ENCODE measurements at places on chromosomes 2 and 18. TPM values are rescaled to one million over a fixed set of nuclear protein-coding genes. Genes with fewer than 3 reads are reported as not detected.

LRP1B gene
- 0.03 TPM for polyA plus RNA-seq

HOXD12 gene
- polyA plus RNA-seq = not detected

SIX3 gene
- polyA plus RNA-seq = not detected

DNA sequence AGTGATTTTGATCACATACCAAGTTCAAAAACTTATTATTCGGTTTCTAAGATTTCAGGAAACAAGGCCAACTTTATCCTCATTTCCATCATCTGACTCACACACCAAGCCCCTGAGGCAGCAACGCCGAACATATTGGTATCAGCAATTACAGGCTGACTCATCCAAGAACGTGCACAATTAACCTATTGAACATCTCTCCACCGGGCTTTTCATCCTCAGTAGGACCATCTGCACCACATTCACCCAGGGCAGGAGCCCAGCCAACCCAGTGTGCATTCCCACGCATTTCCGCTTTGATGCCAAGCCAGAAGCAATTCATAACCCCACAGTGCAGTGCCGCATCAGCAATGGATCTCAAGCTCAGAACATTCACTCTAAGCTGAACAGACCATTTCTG lies 52.9 kb downstream of the SCG2 start:
- H3K27me3 ChIP-seq = no peaks in the 10 kb centered on the region
- no peaks in the 10 kb centered on the region for H3K36me3 ChIP-seq
- H3K4me3 ChIP-seq = no peak overlapping the region
- H3K4me1 ChIP-seq = peaks cover 10% of the 10 kb centered on the region

DNA sequence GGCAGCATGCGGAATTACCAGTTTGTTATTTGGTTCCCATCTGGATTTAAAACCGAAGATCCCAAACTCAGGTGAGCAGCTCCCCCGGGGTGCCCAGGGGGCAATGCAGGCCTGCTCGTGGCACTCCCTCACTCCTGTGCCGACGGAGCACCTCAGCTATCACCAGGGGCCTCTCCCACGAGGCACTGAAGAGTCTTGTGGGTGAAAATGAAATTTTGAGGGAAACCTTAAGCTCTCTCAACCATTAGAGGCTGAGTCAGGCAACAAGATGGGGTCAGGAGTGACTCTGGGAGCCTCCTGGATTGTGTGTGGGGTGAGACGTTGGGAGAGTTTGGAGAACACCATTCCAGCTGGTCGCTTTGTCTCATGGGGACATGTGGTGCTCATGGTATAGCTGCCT lies 189.0 kb downstream of the PRKCE start:
- H3K36me3 ChIP-seq = no peaks in the 10 kb centered on the region
- H3K4me1 ChIP-seq = no peaks in the 10 kb centered on the region
- no peak overlapping the region for H3K27ac ChIP-seq

- no peaks in the 10 kb centered on the region for H3K27me3 ChIP-seq
- H3K4me1 ChIP-seq = no peaks in the 10 kb centered on the region
- no peak for DNase-seq
- H3K27ac ChIP-seq = no peak overlapping the region
These were observed 1112.7 kb upstream of the NRXN1 start for GRCh38 chr2:52144590-52144989.

- peaks cover under 1% of the 10 kb centered on the region for H3K27me3 ChIP-seq
- DNase-seq = peak; percentile 94
These were observed 11.1 kb upstream of the SCG2 start for GRCh38 chr2:223613017-223613950.

DNA sequence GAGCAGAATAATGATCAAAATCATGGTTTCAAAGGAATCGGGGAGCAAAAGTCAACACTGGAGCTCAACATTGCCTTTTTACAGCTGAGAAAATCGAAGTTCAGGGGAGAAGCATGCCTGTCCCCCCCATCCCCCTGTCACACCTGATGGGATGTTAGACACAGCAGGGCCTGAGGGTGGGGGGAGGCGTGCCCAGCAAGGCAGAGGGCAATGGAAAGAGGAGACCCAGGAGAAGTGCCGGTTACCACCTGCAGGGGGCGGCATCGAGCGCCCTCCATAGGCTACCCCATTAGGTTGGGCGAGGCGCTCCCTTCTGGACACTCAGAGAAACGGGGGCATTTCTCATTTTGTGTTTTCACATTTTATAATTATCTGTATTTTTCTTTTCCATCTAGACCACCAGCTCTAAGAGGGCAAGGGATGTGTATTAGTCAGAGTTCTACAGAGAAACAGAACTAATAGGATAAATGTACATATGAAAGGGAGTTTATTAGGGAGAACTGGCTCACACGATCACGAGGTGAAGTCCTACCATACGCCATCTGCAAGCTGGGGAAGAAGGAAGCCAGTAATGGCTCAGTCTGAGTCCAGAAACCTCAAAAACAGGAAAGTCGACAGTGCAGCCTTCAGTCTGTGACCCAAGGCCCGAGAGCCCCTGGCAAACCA lies 271.3 kb downstream of the LRATD1 start:
- DNase-seq = no peak
- no peak overlapping the region for H3K4me3 ChIP-seq

DNA sequence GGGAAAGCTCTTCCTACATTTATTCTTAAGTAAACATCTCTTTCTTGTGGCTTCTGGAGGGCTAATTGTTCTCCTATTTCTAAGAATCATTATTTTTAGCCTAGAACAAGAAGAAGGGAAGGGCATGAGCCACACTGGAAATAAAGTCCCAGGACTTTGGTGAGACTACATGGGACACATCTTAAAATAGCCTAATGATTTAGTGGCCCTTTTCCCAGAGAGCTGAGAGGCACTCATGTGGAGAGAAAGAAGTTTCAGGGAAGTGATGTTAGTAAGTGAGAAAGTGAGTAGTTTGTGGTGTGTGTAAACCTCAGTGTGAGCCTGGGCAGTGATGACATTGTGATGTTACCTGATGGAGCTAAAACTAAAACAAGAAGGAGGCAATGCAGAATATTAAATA lies 14.6 kb downstream of the ITGA4 start:
- no peaks in the 10 kb centered on the region for H3K27me3 ChIP-seq
- DNase-seq = no peak
- no peak overlapping the region for H3K27ac ChIP-seq
- no peaks in the 10 kb centered on the region for H3K36me3 ChIP-seq

- no peaks in the 10 kb centered on the region for H3K36me3 ChIP-seq
- DNase-seq = no peak
- no peaks in the 10 kb centered on the region for H3K27me3 ChIP-seq
- H3K27ac ChIP-seq = no peak overlapping the region
- no peak overlapping the region for H3K4me3 ChIP-seq
These were observed 138.2 kb downstream of the ASXL3 start for GRCh38 chr18:33716061-33716683.

- H3K27ac ChIP-seq = no peak overlapping the region
- no peak overlapping the region for H3K4me3 ChIP-seq
- no peaks in the 10 kb centered on the region for H3K27me3 ChIP-seq
- DNase-seq = no peak
- no peaks in the 10 kb centered on the region for H3K4me1 ChIP-seq
These were observed 360.4 kb downstream of the ZNF516 start for GRCh38 chr18:76134628-76135027.

DNA sequence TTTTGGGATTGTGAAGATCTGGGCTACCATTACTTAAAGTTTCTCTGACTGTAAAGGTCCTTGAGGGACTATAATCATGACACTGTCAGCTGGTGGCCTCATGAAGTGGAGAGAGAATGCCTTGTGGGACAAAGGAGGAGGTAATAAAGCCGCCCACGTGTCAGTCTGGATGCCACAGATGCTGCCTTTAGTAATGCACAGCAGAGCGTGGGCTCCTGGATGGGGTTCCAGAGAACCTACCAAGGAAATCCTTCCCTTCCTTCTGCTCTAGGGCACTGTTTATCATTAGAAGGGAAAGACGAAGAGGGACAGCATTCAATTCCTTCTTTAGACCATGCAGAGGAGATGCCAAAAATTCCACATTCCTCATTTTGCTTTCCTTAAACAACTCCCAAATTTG lies 63.5 kb downstream of the COL5A2 start:
- DNase-seq = no peak
- no peaks in the 10 kb centered on the region for H3K4me1 ChIP-seq
- H3K27me3 ChIP-seq = no peaks in the 10 kb centered on the region
- no peak overlapping the region for H3K4me3 ChIP-seq
- H3K27ac ChIP-seq = no peak overlapping the region

GRCh38 chr2:133040170-133040569 lies 370.2 kb upstream of the LYPD1 start:
- no peaks in the 10 kb centered on the region for H3K36me3 ChIP-seq
- H3K27ac ChIP-seq = no peak overlapping the region
- DNase-seq = no peak

- no peak overlapping the region for H3K4me3 ChIP-seq
- no peak for DNase-seq
- H3K36me3 ChIP-seq = no peaks in the 10 kb centered on the region
- H3K4me1 ChIP-seq = no peaks in the 10 kb centered on the region
- no peak overlapping the region for H3K27ac ChIP-seq
- no peaks in the 10 kb centered on the region for H3K27me3 ChIP-seq
These were observed 75.7 kb downstream of the DOCK10 start for GRCh38 chr2:224966613-224967012.

DNA sequence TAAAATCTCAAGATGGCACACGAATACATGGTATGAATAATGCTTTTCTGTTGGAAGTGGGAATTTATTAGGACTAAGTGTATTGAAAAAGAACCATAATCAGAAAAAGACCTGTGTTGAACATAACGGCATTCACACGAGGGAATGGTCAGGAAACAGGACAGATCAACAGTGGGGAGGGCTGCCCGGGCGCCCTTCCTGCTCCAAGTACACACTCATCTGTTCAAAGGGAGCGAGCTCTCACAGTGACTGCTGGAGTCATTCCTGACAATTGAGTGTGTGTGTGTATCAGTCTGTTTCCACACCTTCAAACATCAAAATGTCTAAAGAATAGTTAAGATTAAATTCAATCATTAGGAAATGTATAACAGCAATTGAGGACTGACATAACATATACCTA lies 167.2 kb downstream of the HDAC4 start:
- no peak overlapping the region for H3K27ac ChIP-seq
- H3K4me3 ChIP-seq = no peak overlapping the region
- H3K4me1 ChIP-seq = no peaks in the 10 kb centered on the region
- no peak for DNase-seq
- H3K27me3 ChIP-seq = no peaks in the 10 kb centered on the region

DNA sequence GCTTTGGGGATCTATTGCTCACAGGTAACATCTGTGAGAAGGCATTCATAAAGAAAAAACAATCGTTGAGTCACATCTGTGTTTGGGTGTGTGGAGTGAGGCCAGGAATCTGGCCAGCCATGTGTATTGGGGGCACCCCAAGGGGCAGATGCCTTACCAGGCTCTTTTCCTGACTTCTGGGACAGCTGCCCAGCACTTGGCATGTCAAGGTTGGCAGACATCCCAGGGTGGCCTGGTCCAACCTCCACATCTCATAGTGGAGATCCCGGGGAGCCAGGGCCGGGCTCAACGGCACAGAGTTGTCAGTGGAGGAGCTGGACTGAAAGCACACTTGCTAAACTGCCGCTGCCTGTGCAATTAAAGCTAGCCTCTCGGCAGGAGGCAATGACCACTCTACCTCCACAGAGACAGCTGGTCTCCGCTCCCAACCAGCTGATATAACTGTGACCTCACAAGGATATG lies 75.3 kb upstream of the MGAT4A start:
- no peak overlapping the region for H3K4me3 ChIP-seq
- H3K36me3 ChIP-seq = no peaks in the 10 kb centered on the region
- H3K27ac ChIP-seq = peak overlapping the region; percentile 28

DNA sequence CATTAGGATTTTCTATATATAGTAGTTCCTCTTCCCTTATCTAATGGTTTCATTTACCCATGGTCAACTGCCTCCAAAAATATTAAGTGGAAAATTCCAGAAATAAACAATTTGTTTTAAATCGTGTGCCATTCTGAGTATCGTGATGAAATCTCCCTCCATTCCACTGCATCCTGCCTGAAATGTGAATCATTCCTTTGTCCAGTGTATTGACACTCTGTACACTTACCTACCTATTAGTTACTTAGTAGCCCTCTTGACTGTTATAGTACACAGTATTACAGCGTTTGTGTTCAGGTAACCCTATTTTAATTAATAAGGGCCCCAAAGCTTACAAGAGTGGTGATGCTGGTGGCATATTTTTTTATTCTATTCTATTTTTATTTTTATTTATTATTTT lies 26.2 kb downstream of the TAF4B start:
- H3K36me3 ChIP-seq = no peaks in the 10 kb centered on the region
- no peaks in the 10 kb centered on the region for H3K4me1 ChIP-seq
- no peak for DNase-seq

DNA sequence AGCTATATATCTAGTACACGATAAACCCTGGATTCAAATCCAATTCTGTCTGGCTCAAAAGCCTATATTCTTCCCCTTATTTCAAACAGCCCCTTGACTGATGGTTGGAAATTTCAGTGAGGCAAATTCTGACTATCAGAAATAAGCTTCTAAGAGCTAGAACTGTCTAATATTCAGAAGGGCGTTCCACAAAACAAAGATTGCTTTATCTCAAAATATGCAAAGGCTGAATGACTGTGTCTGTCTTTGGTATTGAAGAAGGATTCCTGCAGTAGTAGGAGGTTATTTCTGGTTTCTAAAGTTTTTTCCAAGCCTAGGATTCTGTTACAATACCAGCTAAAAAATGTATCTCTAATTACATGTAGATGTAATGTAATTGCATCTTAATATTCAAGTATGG lies 31.1 kb downstream of the DRC1 start:
- no peaks in the 10 kb centered on the region for H3K36me3 ChIP-seq
- no peaks in the 10 kb centered on the region for H3K4me1 ChIP-seq
- H3K27ac ChIP-seq = no peak overlapping the region

DNA sequence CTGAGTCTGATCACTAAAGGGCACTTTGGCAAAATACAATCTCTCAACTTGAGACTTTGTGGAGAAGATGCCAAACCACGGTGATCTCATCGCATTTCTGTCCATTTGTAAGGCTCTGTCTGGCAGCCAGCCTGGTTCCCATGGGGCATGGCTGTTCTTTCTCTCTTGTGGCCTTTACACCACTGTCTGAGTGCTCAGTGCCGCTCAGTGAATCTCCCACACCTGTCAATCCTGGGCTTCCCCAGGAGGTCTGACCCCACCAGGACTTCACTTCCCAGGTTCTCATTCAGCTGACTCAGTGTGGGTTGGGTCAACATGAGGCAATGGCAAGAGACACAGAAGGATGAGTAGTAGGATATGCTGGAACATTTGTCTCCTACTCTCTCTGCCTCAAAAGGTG lies 96.8 kb upstream of the TRIB2 start:
- H3K27me3 ChIP-seq = no peaks in the 10 kb centered on the region
- no peak overlapping the region for H3K4me3 ChIP-seq
- no peak for DNase-seq
- no peaks in the 10 kb centered on the region for H3K4me1 ChIP-seq

DNA sequence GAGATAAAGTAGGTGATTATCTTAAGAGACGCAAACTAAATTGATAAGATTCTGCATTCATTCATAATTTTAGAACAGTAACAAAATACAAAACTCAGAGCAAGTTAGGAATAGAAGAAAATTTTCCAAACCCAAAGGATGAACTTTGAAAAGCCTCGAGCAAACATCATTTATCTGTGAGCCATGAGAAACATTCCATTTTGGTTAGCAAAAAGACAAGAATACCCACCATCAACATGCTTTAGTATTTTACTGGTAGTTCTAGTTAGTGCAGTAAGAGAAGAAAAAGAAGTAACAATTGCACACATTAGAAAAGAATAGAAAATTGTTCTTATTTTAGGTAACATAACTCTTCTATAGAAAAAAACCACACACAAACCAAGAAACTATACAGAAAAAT lies 291.3 kb upstream of the TCF4 start:
- H3K4me1 ChIP-seq = no peaks in the 10 kb centered on the region
- no peak overlapping the region for H3K4me3 ChIP-seq
- no peaks in the 10 kb centered on the region for H3K36me3 ChIP-seq
- peaks cover 2% of the 10 kb centered on the region for H3K27me3 ChIP-seq
- H3K27ac ChIP-seq = no peak overlapping the region
- no peak for DNase-seq

- no peaks in the 10 kb centered on the region for H3K4me1 ChIP-seq
- H3K36me3 ChIP-seq = no peaks in the 10 kb centered on the region
- H3K4me3 ChIP-seq = no peak overlapping the region
- no peak for DNase-seq
These were observed 115.0 kb upstream of the LGALSL start for GRCh38 chr2:64338910-64339500.

Measured in endothelial cell of umbilical vein (primary cell).